Uterus (tissue), 4 donors: ENCODE measurements at places on chromosomes 5 and 9. TPM values are rescaled to one million over a fixed set of nuclear protein-coding genes. Genes with fewer than 3 reads are reported as not detected.

DNA sequence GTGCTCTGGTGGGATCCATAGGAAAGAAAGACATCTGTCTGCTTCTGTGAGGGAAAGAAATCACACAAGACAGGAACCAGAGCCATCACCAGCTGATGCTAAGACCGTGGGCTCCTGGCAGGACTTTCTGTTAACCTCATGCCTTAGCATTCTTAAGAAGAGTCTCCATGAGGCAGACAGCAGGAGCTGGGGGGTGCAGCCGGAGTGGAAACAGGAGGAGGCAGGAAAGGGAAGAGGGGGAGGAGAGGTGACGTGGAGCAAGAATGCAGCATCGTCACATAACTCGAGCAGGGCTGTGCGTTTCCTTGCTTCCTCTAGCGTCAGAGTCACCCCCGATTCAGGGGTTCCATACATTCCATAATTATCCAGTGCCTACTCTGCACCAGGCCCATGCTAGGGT is 53.6 kb downstream of the ERGIC1 start:
- peak; percentile 89 for DNase-seq

DNA sequence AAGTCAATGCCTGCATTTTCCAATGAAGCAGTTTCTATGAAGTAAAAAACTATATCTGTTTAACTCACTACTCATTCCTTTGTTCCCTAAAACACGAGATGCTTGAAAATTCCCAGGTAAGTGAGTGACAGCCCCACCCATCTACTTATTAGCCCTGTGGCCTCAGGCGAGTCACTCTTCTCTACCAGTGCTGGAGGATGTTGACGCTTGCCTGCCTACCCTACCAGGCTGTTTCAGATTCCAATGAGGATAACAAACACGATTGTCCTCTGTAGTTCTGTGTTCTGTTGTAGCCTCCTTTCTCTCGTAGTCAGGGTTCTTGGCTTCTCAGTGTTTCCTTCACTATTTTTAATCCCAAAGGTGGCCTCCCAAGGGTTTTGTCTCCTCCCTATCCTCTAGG is 388.8 kb downstream of the KDM4C start:
- no peak for DNase-seq

DNA sequence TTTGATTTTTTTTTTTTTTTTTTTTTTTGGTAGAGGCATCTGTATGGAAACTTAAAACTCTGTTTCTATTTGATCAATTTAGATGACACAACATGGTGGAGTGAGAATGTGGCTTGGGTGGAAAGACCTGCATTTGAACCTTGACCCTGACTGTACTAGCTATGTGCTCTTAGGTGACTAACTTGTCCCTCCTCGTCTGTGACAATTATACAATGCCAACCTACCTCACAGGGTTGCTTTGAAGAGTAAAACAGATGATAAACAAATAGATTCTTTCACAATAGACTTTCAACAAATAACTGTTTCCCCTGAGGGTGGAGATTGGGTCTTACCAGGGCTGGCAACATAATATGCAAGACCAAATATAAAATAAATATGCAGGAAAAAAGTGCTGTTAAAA is 109.3 kb downstream of the CRB2 start:
- no peak for DNase-seq

DNA sequence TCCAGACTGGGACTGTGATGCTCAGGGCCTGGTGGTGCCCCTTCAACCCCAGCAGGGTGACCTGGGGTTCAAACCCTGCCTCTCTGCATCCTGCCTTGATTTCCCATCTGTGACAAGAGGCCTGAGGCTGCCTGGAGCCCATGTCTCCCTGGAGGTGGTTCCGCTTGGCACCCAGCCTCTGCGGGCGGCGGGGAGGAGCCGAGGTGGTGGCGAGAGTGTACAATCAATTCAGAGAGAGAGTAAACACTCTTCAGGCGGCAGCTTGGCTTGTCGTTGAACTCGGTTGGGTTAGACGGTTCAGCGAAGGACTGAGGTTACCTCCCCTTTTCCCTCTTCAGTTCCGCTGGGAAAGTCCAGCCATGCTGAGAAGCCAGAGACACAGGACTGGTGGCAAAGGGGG is 39.3 kb downstream of the NTNG2 start:
- DNase-seq = no peak

DNA sequence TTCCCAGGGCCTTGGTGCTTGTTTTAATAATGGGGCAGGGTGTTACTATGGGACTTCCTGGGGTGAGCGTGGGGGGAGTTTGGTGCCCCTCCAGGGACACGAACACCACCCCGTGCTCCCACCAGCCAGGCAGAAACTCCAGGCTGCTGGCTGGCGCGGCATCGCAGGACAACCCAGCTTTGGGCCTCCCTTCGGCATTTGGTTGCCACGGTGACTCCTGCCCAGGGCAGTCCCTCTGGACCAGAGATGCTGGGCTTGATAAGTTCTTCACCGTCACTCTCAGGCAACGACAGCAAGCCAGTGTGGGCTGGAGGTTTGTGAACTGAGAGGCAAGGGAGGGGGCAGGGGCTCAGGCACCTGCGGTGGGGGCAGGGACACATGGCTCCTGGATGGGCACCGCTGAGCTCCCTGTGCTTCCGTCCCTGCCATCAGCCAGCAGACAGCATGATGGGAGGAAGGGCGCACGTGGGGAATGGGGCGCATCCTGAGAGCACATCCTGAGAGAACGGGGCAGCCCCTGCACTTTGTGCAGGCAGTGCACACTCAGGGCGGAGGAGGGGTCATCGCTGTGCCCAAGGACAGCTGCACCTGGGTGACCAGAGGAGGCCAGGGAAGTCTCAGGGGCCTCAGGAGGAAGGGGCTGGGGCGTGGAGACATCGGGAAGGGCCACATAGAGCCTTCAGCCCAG is 116.4 kb downstream of the RXRA start:
- no peak for DNase-seq

GRCh38 chr5:93402451-93402850 is 178.6 kb downstream of the NR2F1-AS1 start:
- no peak for DNase-seq

DNA sequence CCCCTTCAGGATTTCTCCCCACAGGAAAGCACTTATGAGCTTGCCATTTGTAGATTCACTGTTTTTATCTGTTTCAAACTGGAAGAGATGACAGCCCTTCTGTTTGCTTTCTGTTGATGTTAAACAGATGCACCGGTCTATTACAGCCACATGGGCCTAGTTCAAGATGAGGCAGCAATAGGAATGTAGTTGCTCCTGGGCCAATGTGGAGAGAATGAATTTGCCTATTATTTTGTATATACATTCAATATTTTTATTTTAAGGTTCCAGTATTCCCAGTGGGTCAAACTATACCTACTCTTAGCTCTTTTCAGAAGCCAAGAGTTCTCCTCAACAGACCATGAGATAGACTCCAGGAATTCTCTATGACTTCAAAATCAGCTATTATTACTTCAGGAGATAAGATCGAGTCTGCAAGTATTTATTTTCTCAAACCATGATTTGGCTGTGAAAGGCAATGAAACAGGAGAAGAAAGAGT is 461.6 kb downstream of the RASEF start:
- no peak for DNase-seq

GRCh38 chr9:129483415-129484351 is 137.2 kb downstream of the C9orf50 start:
- DNase-seq = peak; percentile 96

GRCh38 chr5:52783226-52783959 is 4.3 kb upstream of the ITGA1 start:
- DNase-seq = no peak

GRCh38 chr5:102715082-102715807 is 39.9 kb upstream of the PAM start:
- no peak for DNase-seq

- no peak for DNase-seq
Observed at GRCh38 chr5:110823571-110823970, 84.8 kb downstream of the SLC25A46 start.

DNA sequence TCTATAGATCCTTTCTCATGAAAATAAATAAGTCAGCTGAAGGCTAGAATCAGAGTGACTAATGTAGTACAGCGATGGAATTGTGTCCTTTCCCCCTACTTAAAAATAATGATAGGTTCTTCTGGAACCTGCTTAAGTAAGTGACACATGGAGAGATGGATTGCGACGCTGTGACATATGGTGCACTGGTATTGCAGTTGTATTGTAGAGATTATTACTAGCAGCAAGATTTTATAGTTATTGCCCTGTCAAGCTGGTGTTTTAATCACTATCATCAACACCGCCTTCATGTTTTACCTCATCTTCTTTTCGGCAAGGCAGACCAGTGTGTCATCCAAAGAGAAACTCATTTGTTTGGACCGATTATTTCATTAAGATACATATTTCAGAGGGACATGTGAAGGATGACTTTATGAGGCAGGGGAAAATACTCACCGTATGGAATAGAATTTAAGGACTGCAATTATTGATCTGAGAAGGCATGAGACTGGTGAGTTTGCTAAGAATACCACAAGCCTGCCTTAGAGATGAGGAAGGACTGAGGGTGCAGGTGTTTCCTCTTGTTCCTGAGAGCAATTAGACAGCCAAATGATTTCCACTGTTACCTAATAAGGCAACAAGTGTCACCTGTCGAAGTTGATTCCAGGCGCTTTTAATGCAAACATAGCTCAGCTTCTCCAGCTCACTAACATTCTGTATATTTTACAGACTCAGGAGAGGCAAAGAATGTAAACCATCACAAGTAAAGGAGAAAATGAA is 1855.5 kb downstream of the MAT2B start:
- no peak for DNase-seq

- no peak for DNase-seq
Observed at GRCh38 chr5:154411338-154411737, 34.5 kb upstream of the SAP30L start.

DNA sequence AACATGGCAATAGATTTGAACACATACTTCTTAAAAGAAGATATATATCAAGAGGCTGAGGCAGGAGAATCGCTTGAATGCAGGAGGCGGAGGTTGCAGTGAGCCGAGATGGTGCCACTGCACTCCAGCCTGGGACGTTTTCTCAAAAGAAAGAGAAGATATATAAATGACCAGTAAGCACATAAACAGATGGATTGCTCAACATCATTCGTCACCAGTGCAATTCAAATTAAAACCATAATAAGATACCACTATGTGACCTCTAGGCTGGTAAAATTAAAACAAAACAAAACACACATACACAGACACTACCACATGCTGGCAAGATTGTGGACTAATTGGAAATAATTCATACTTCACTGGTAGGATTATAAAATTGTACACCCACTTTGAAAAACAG is 5.3 kb upstream of the TXN start:
- DNase-seq = no peak

GRCh38 chr5:13359344-13359743 is 585.1 kb downstream of the DNAH5 start:
- DNase-seq = no peak

DNA sequence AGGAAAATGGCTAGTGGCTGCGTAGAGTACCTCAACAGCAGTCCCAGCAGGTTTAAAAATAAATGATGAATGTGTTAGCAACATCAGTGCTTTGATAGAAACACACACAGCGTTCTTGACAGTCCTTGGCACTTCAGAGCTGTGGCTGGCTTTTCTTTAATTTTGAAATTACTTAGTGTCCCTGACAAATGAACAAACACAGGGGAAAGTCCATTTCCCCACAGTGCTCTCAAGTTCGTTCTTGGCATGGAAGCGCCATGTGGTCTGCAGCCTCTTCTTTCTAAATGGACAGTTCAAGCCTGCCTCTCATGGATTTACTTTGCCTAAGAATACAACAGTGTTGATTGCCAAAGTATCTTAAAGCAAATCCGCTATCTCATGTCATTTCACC is 102.2 kb downstream of the ADAMTS12 start:
- DNase-seq = no peak

- no peak for DNase-seq
Observed at GRCh38 chr5:94910721-94911120, 292.3 kb downstream of the SLF1 start.

DNA sequence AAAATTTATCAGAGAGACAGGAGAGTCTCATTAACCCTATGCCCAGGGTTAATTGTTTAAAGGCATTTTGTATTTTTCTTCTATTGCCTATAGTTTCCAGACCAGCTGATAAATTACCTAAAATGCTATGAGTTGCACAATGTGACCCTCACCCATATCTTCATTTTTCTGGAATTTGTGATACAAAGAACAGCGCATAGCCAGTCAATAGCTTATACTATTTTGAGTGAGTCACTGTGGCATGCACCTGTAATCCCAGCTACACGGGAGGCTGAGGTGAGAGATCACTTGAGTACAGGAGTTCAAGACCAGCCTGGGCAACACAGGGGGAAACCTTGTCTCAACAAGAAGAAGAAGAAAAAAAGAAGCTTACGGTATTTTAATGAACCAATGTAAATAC is 2.8 kb downstream of the C9orf153 start:
- DNase-seq = no peak

DNA sequence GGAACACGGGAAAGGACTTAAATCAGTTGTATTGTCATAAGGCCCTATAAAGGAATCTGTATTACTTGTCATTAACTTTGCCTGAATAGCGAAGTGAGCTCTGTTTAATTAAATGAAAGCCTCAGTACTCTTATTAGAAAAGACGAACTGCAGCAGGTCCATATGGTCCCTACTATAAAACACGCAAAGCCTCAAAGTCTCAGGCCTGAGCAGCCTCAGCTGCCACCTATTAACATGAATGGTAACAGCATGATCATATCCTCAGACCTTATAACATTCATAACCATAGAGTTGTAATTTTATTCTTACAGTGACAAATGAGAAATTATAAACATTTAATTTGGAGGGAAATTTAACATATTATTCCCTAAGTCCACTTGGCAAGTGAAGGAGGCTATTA is 1113.7 kb upstream of the WWC1 start:
- no peak for DNase-seq

GRCh38 chr5:54073735-54074134 is 236.6 kb downstream of the ARL15 start:
- no peak for DNase-seq

GRCh38 chr5:176682016-176682531 is 34.8 kb downstream of the TSPAN17 start:
- no peak for DNase-seq

- DNase-seq = peak; percentile 78
Observed at GRCh38 chr9:127873886-127874285, 3.6 kb downstream of the AK1 start.

GRCh38 chr5:35145691-35146317 is 84.5 kb downstream of the PRLR start:
- DNase-seq = no peak

GRCh38 chr9:129026442-129027223 is 1.5 kb downstream of the SH3GLB2 start:
- no peak for DNase-seq

- no peak for DNase-seq
Observed at GRCh38 chr5:82422751-82423181, 144.6 kb upstream of the RPS23 start.

DNA sequence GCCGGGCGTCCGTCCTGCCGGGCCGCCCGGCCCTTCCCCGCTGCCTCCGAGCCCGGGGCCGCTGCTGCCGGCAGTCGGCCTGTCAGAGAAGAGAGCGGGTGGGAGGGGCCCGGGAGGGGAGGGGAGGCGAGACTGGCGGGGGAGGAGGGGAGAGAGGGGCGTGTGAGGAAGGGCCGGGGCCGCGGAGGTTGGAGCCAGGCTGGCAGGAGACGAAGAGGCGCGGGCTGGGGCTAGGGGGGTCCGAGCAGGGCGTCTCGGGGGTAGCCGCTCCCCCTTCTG is 570 bp downstream of the CREBRF start:
- DNase-seq = no peak

CCDC112 gene
- total RNA-seq = 28.5 TPM

CSF2 gene
- total RNA-seq = not detected

CCL28 gene
- total RNA-seq = under 0.01 TPM

SCGB3A1 gene
- 0.98 TPM for total RNA-seq

LCN9 gene
- total RNA-seq = not detected

TMEFF1 gene
- not detected for total RNA-seq

RGS7BP gene
- 10.5 TPM for total RNA-seq

SLC46A2 gene
- total RNA-seq = not detected
